ENCODE measurements at places on chromosomes 4 and X. TPM values are rescaled to one million over a fixed set of nuclear protein-coding genes. Genes with fewer than 3 reads are reported as not detected.
A peak's percentile ranks its signal among the peaks of the same experiment; 100 is the strongest.

TCEAL7 gene
- total RNA-seq: 39.1 TPM

- no peak overlapping the region for H3K4me3 ChIP-seq
- peak; percentile 33 for DNase-seq
- no peaks in the 10 kb centered on the region for H3K27me3 ChIP-seq
- no peaks in the 10 kb centered on the region for H3K36me3 ChIP-seq
Measured at GRCh38 chr4:183335369-183335940, 13.2 kb upstream of the CLDN24 start.

- no peak for DNase-seq
Measured at GRCh38 chr4:33532821-33533220, 2711.5 kb downstream of the ARAP2 start.

DNA sequence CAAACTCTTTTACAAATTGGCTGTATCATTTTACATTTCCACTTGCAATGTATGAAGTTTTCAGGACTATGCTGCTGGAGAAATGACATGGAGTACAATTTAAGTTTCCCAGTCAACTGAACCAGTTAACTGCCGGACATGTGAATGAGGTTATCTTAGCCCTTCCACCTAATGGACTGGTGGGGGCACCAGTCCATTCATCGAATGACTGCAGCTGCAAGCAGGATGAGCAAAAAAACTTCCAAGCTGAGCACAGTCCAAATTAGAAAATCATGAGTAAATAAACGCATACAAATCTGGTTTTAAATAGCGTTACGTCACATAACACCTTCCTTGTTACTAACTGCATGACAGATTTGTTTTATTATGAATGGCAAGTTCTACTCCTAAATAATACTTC is 1131.5 kb downstream of the PCDH18 start:
- no peak overlapping the region for H3K4me3 ChIP-seq
- no peak for DNase-seq
- no peaks in the 10 kb centered on the region for H3K27me3 ChIP-seq
- no peaks in the 10 kb centered on the region for H3K4me1 ChIP-seq

DNA sequence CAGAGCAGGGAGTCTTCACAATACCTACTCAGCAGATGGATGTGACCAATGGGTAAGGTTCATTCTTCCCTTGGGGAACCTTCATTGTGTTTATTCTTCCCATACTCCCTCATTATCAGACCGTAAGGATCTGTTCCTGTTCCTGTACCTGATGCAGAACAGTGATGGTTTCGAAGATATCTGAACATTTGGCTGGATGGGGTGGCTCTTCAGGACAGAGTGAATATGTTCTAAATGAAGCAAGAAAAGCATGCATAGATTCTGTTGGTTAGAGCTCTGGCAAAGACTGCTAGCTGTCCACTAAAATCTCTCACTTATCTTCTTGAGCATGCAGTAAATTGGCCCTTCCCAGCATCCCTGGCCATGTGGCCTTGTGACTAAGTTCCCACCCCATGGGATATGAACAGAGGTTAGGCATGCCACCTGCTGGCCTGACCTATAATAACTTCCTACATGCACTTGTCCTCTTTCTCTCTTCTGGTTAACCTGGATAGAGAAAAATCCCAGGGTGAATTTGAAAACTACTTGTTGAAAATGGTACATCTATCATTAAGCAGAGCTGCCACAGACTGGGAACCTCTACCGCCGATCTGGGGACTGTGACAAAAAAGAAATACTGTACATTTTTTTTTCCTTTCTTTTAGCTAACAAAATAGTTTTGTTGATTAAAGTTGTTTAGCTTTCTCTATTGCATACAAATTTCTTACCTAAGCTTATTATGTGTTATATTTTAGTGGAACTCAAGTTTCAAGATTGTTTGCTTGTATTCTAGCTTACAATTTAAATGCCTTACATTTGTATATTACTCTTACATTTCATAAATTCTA is 60.0 kb upstream of the BANK1 start:
- no peaks in the 10 kb centered on the region for H3K27me3 ChIP-seq
- DNase-seq: peak; percentile 70
- no peak overlapping the region for H3K27ac ChIP-seq
- no peaks in the 10 kb centered on the region for H3K36me3 ChIP-seq
- no peaks in the 10 kb centered on the region for H3K4me1 ChIP-seq

DNA sequence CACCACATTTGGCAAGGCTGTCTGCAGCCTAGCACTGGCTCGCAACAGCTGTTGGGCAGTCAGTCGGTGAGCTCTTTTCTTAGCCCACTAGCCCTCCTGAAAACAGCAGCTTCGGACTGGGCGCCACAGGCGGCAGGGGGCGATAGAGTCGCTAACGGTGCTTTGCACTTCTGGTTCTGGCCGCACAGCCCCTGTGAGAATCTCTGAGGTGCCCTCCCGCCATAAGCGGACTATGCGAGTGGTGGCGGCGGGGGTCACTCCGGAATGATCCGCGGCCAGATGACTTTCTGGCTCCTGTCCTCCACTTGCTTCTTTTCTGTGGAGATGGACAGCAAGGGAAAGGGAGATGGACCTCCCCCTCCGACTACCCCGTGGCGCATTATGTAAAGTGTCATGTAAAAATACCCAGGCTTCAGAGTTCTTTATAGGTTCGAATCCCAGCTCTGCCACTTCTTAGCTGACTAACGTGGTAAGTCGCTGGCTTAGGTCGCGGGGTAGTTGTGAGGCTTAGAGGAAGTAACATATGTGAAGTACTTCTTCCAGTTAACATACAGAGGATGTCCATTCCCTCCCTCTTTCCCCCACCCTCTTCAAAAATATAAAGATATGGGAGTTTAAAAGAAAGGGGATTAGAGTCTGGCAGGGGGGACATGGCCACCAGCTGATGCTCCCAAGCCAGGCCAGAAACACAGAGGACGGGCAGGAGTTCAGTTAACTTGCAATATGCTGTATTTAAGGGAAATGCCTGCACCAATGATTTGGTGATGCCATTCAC is 11.0 kb downstream of the ARHGAP36 start:
- DNase-seq: peak; percentile 1
- H3K27me3 ChIP-seq: no peaks in the 10 kb centered on the region
- no peaks in the 10 kb centered on the region for H3K36me3 ChIP-seq
- no peak overlapping the region for H3K27ac ChIP-seq

DNA sequence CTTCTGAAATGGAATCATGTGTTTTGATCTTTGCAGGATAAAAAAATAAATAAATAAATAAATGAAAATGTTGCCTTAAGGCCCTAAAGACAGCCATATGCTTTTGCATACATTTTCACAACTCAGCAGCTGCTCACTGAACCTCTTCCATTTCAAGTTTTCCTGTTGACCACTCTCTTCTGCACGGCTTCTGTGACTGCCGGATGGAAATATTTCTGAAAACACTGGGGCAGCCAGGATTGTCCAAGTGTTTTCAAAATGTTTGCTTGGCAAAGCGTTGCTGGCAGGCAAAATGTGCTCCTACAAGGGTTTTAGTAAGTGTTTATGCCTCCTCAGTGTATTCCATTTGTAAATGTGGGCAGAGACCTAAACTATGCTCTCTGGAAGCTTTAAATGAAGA is 208.1 kb upstream of the IL1RAPL1 start:
- H3K36me3 ChIP-seq: no peaks in the 10 kb centered on the region
- DNase-seq: no peak
- no peaks in the 10 kb centered on the region for H3K4me1 ChIP-seq

ARHGAP24 gene
- 26.5 TPM for total RNA-seq

FBXO8 gene
- 7.8 TPM for total RNA-seq

DCX gene
- total RNA-seq: 115 TPM

GRCh38 chr4:794900-795725 is 30.8 kb downstream of the CPLX1 start:
- no peaks in the 10 kb centered on the region for H3K27me3 ChIP-seq
- H3K27ac ChIP-seq: no peak overlapping the region
- peaks cover 8% of the 10 kb centered on the region for H3K4me1 ChIP-seq
- no peak for DNase-seq
- H3K4me3 ChIP-seq: no peak overlapping the region

CT47B1 gene
- total RNA-seq: not detected

DNA sequence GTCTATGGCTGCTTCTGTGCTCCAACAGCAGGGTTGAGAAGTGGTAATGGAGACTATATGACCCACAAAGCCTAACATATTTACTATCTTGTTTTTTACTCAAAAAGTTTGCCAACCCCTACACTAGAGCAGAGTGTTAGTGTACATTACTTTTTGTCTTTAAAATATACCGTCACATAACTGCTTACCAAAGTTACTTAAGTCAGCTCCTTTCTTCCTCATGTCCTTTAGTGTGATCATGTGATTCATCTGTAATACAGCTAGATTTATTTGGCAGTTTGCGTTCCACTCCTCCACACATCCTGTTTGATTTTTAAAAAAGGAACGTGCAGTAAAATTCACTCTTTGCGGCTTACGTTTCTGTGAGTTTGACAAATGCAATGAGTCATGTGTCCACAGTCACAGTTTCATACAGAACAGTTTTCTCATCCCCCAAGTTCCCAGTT is 162.4 kb upstream of the GPRIN3 start:
- DNase-seq: no peak
- H3K4me3 ChIP-seq: no peak overlapping the region
- H3K4me1 ChIP-seq: no peaks in the 10 kb centered on the region
- no peaks in the 10 kb centered on the region for H3K27me3 ChIP-seq
- H3K36me3 ChIP-seq: no peaks in the 10 kb centered on the region

DNA sequence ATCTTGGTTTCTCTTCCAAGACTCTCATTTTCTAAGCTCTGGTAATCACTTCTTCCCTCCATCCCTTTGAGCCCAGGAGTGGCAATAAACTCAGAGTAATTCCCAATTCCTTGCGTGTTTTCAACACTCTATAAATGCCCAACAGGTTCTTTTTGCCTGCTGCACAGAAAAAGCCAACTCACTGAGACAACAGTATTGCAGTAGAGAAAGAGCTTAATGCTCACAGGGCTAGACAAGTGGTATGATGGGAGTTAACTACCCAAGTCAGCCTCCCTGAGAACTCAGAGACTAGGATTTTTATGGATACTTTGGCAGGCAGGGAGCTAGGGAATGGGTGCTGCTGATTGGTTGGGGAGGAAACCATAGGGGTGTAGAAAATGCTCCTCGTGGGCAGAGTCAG is 103.4 kb downstream of the MTNR1A start:
- no peaks in the 10 kb centered on the region for H3K27me3 ChIP-seq
- H3K36me3 ChIP-seq: no peaks in the 10 kb centered on the region
- H3K4me1 ChIP-seq: no peaks in the 10 kb centered on the region
- no peak for DNase-seq

FAT1 gene
- total RNA-seq: 152 TPM

GRCh38 chrX:110806145-110806544 is 10.5 kb upstream of the CHRDL1 start:
- no peak overlapping the region for H3K4me3 ChIP-seq
- H3K27me3 ChIP-seq: no peaks in the 10 kb centered on the region
- no peak overlapping the region for H3K27ac ChIP-seq
- H3K36me3 ChIP-seq: no peaks in the 10 kb centered on the region

GRCh38 chrX:140298960-140299825 is 205.7 kb downstream of the SOX3 start:
- peak overlapping the region; percentile 85 for H3K27ac ChIP-seq
- no peaks in the 10 kb centered on the region for H3K27me3 ChIP-seq
- DNase-seq: peak; percentile 52
- H3K4me3 ChIP-seq: no peak overlapping the region
- H3K4me1 ChIP-seq: peaks cover 16% of the 10 kb centered on the region
- H3K36me3 ChIP-seq: no peaks in the 10 kb centered on the region

- H3K4me3 ChIP-seq: no peak overlapping the region
- no peaks in the 10 kb centered on the region for H3K36me3 ChIP-seq
- no peaks in the 10 kb centered on the region for H3K27me3 ChIP-seq
- peak; percentile 1 for DNase-seq
Measured at GRCh38 chrX:56281789-56282188, 49.6 kb downstream of the KLF8 start.
